PC-3 (cell line): ENCODE measurements at places on chromosomes 3 and 15. TPM values are rescaled to one million over a fixed set of nuclear protein-coding genes. Genes with fewer than 3 reads are reported as not detected.

The AGBL1 gene
- total RNA-seq: not detected in 2 replicates

The ACTRT3 gene
- total RNA-seq: 2.6 and 4.1 TPM in 2 replicates

The RHOV gene
- total RNA-seq: 39.5 and 52.2 TPM in 2 replicates

The MME gene
- 1.2 and 3.1 TPM in 2 replicates for total RNA-seq

The BTLA gene
- not detected in 2 replicates for total RNA-seq

The CAMK2N2 gene
- 1.1 and 1.2 TPM in 2 replicates for total RNA-seq

The PARP15 gene
- not detected in 2 replicates for total RNA-seq

The GOLGA6L7 gene
- total RNA-seq: not detected in 2 replicates
